KBM-7 (cell line): ENCODE measurements at places on chromosomes 7 and 10.

DNA sequence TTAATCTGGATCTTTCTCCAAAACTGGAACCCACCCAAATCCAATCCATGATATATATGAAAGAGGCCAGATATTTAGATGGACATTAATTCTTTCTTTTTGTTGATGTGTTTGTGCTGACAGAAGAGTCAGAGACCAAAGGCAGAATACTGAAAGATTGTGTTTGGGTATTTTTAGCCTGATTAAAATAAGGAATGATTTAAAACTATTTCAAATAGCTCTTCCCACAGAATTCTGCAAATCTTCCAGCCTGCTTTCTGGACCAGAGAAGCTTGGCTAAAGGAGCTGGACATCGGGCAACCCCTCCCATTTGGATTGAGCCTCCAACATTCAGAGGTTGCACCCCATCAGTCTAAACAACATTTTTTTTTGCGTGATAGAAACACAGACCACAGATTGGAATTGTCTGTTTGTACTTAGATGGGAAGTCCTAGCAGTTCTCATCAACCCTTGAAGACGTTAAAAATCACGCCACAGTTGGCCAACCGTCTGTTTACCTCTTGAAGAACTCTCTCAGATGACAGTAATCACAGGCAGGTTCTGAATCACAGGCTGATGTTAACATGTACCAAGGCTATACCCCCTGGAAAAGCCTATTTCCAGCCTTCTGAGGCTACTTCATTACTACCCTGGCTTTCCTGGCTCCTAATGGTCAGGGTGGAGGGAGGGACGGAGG lies 155.2 kb upstream of the NRP1 start:
- DNase-seq, result no peak

DNA sequence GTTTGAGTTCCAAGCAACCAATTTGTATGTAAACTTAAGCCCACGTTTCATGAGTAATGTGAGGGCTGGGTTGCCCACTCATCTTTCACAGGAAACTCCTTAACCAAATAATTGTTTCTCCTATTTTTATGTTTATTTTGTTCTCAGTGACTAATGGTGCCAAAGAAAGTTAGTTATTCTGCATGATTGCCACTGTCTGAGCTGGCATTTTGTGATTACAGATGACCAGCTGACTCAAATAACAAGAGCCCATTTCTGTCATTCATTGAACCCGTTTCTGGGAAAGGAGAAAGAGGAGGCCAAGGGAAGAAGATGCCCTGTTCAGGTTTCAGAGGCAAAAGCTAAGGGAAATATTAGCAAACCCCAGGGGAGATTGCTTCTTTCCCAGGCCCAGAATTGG lies 186.9 kb upstream of the MYO3A start:
- no peak for DNase-seq

DNA sequence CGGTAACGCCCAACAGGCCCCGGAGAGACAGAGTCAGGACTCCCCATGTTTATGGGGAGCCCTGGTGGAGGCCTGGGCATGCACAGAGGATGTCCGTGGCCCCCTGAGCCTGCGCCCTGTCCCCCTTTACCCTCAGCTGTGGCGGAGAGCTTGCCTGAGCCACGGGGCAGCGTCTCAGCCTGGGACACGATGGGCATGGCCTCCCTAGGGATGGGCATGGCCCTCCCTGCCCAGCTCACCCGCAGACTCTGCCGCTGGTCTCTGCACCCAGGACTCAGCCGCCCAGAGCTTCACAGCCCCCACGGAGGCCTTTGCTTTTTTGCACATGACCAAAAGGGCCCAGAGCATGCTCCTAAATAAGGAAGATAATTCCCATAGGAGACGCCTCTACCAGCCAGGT lies 394.2 kb downstream of the PTPRN2 start:
- DNase-seq, result no peak

- peak; percentile 68 for DNase-seq
These were observed 7.7 kb upstream of the OPN1SW start for GRCh38 chr7:128783143-128783861.

GRCh38 chr10:50506861-50507573 lies 116.7 kb downstream of the SGMS1 start:
- DNase-seq, result no peak

- DNase-seq, result no peak
These were observed 15.4 kb downstream of the SEC24C start for GRCh38 chr10:73759512-73760115.

DNA sequence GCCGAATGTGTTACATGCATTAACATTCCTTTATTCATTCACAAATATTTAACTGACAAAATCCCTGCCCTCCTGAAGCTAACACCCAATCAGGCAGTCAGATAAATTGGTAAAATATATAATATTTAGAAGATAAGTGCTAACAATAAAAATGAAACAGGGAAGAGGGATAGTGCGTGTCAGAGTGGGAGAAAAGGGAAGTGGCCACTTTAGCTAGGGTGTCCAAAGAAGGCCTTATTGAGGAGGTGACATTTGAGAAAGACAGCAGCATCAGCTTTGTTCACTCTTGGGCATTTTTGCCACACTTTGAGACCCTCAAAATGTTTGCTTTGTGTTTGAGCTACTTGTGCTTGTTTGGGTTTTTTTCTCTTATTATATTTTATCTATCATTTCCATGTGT lies 317.8 kb downstream of the SNX13 start:
- DNase-seq, result peak; percentile 15

- DNase-seq, result no peak
These were observed 47.9 kb downstream of the PTPRN2 start for GRCh38 chr7:158539711-158540146.

GRCh38 chr7:30970074-30970473 lies 6.3 kb downstream of the GHRHR start:
- DNase-seq, result no peak

DNA sequence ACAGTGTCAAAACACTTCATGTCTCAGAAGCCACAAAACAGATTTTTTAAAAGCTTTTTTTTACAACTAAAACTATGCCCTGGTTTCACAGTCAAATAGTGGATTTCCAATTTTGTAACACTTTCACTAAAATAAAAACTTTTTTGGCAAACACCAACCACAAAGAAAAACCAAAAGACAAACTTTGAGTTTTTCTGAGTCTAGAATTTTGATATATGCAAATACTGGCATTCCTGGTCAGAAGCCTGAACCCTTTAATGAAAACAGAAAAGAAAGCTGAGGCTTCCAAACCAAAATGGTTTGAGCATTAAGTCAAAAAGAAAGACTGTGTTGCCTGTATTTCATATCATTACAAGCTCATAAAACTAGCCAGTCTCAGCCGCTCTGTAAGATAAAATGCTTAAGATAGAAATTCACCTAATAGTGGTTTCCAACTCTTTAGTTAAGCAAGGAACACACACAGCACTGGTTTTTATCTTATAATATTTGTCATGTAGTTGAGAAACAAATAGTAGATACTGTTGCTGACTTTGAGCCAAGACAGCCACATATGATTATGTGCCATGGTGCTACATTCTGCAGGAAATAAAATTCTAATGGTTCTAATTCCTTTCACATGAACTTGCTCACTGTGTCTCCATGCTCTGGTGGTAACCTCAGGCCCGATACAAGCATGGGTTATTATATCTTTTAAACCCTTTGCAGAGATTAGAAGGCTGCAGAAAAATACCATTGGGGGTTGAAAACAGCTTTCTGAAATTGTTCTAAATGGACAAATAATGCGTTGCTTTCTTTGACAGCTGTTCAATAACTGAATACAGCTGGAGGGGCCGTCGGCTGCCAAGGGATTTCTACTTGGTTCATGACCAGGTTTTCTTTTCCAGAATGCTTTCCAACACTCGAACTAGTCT lies 49.4 kb downstream of the FAM171A1 start:
- DNase-seq, result no peak

GRCh38 chr7:45033931-45034290 lies 33.9 kb downstream of the CCM2 start:
- DNase-seq, result no peak

GRCh38 chr10:102394079-102394800 lies 1.3 kb upstream of the NFKB2 start:
- DNase-seq, result peak; percentile 94

DNA sequence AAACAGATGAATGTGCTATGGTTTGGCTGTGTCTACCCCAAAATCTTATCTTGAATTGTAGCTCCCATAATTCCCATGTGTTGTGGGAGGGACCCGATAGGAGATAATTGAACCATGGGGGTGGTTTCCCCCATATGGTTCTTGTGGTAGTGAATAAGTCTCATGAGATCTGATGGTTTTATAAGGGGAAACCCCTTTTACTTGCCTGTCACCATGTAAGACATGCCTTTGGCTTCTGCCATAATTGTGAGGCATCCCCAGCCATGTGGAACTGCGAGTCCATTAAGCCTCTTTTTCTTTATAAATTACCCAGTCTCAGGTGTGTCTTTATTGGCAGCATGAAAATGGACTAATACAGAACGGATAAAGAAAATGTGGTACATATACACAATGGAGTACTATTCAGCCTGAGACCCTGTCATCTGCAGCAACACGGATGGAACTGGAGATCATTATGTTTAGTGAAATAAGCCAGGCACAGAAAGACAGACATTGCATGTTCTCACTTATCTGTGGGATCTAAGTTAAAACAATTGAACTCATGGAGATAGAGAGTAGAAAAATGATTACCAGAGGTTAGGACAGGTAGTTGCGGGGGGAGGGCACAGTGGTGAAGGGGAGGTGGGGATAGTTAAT lies 587.6 kb upstream of the NRP1 start:
- no peak for DNase-seq

DNA sequence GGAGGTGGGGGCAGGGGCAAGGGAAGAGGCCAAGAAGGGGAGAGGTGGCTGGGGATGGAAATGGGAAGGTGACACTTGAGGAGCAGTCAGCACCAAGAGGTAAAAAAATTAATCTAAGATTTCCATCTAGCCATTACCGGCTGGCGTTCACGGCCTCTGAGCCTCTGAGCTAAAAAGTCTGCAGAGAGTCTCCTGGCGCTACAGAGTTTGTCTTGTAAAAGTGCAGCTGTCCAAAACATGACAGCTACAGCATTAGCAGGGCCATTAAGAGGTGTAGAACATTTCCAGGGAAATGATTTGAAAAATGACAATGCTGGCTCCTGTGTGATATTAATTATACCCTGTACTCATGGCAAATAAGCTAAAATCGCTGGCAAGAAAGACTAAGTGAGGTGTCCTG lies 167.6 kb downstream of the LRMDA start:
- no peak for DNase-seq

- no peak for DNase-seq
These were observed 152.6 kb upstream of the RNF32 start for GRCh38 chr7:156487811-156488533.

DNA sequence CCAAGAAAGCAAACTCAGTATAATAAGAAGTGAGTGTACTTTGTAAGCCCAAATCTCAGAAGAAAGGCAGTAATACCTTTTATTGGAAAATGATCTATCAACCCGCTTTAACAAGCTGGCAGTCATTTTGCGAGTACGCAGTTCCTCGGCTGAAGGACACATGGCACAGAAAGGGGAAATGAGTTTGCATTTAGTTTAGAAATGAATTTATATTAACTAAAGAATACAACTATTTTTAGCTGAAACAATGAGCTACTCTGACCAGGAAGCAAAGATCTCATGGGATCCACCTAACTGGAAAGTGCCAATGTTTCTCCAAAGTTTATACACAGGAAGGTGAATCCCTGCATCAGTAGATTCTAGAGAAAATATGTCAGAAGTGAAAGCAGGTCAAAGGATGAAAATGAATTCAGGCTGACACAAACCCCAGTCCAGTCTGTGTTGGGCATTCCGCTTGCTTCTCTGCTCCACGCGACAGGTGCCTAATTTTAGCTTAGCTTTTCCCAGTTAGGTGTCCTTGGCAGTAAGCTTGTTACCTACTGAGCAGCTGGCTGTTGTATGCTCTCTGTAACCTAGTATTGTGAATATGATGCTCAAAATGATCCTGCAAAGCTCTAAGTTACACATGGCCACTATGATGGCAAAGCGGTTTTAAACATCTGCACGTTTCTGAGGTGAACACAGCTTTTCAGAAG lies 112.8 kb downstream of the LARP4B start:
- no peak for DNase-seq

- DNase-seq, result no peak
These were observed 32.6 kb upstream of the ORC5 start for GRCh38 chr7:104240401-104240800.

GRCh38 chr7:102264367-102264891 lies 22.2 kb upstream of the SH2B2 start:
- DNase-seq, result peak; percentile 40

DNA sequence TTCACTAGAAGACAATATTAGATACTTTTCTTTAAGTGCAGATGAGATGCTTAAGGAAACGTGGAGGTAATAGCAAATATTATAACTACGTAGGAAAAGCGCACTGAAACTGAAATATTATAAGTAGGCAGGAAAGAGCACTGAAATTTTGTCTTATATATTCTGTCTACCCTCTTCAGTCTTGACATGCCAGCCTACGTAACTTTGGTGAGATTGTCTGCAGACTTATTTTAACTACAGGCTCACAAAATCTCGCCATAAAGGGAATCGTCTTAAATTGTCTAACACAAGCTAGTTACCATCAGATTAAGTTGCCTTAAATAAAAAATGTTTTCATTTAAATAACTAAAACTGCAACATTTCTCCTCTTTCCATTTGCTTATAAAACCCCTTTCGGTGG lies 280.1 kb upstream of the PTER start:
- DNase-seq, result no peak

DNA sequence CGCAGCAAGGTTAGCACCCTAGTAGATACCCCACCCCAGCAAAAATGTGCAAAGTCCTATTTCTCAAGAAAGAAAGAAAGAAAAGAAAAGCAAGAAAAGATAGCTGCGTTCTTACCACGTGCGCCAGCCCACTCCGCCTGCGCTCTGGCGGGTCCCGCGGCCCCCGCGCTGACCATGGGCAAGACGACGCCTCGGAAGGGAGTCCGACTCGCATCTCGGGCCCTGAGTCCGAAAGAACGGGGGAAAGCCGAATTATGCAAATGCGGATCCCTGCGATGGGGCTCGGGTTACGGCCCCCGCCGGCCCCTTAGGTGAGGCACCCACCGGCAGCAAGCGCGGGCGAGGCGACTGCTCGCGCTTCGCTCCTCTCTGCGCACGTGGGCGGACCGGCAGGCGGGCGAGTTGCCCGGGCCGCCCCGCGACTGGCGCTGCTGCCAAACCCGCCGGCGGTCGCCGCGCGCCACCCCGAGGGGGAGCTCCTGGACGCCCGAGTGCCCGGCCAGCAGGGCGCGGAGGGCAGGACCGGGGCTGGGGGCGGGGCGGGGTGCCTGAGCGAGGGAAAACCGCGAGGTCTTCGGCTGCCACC lies 2.4 kb upstream of the EGR2 start:
- peak; percentile 32 for DNase-seq

DNA sequence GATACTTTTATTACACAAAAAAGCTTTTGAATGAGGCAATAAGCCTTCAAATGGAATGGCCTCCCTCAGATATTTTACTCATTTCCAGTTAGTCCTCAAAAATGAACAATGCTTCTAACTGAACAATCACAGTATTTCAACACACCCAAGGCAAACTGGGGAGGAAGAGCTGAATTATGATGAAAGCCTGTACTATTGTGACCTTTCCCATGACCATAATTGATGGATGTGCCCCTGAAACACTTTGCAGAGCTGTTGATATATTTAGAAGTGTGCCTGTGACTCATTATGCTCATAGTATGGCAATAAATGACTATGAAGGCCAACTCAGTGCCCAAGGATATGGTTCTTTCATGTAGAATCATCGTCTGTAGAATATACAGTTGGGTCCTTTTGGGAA lies 248.1 kb downstream of the AHR start:
- no peak for DNase-seq

GRCh38 chr10:48946891-48947500 lies 7.4 kb upstream of the LRRC18 start:
- no peak for DNase-seq

- DNase-seq, result no peak
These were observed 32.3 kb upstream of the IL6 start for GRCh38 chr7:22694597-22695207.
